ENCODE measurements at places on chromosomes 7 and 10. TPM values are rescaled to one million over a fixed set of nuclear protein-coding genes. Genes with fewer than 3 reads are reported as not detected.

GRCh38 chr10:125263551-125263950 is 103.2 kb upstream of the CTBP2 start:
- DNase-seq = no peak

Gene C10orf62
- not detected for total RNA-seq

DNA sequence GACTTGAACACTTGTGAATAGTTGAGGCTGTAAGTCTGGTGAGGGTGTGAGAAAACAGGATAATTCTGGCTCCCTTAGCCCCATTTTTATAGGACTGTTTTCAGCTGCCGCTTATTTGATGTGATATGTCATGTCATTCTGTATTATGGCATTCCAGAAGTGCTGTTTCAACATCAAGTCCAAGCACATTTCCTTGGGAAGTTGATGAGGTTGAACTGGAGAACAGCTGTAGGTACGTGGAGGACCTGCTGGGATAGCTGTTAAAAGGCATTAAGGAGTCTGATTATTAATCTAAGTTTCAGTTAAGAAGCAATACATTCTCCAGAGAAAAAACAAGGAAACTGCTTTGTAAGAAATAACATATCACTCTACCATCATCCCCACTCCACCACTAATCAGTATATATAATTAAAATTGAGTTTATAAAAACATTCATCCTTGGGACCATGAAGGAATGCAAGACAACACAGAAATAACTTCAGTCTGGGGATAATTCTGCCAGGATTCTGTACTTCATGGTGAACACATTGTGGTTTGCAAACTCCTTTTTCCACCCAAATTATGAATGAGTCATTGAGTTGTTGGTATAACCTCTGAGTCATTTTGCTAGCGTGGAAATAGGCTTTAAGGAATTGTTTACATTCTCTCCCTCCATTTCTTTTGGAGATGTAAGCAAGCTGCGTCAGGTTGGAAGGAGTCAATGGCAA is 39.9 kb upstream of the TMEM229A start:
- no peak for DNase-seq

GRCh38 chr7:7321681-7322080 is 139.3 kb downstream of the C1GALT1 start:
- DNase-seq = no peak

DNA sequence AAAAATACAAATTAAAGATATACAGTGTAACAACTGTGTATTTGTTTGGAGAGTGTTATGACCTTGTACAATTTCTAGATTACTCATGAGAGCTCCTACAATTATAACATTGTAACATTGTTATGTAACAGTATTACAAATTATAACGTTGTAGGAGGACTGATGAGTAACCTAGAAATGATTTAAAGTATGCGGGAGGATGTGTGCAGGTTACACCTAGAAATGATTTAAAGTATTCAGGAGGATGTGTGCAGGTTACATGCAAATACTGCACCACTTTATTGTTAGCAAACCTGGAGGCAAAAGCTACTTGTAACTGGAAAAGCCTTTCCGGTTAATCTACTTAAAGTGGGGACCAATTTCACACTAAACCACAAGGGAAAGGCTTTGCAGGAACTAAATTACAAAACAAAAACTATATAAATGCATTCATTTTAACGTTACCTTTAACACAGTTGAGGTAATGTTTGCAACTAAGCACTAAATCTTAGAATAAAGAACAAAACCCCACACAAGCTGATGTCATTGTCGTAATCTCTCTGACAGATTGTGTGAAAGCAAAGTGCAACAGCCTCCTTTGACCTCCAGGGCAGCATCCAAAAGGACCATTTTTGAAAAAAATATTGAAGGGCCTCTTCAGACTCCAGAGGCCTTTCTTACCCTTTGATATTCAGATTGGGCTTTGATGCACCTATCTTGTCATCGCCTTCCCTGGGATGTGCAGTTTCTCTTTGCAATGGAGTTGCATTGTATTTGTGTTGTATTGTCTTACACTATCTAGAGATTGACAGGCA is 522.1 kb upstream of the FOXK1 start:
- DNase-seq = no peak

Gene CYP3A4
- not detected for total RNA-seq

DNA sequence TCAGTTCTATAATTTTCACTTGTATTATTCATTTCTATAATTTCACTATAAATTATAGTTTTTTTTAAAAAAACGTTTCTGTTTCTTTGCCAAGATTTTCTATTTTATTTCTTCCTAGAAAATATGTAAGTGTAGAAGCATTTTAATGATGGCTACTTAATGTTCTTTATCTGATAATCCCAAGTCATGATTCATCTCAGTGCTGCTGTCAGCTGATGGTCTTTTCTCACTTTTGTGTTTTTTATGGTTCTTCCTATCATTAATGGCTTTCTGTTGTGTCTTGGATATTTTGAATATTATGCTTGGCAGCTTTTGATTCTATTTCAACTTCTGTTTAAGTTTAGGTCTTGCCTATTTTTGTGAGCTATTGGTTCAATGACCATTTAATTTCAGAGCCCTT is 268.6 kb downstream of the BAMBI start:
- DNase-seq = no peak

Gene PCLO
- 3.5 TPM for total RNA-seq

GRCh38 chr10:14839305-14839695 is 1.2 kb downstream of the HSPA14 start:
- DNase-seq = no peak

Gene VIPR2
- total RNA-seq = 0.09 TPM

- DNase-seq = no peak
These were observed 65.6 kb downstream of the ZEB1 start for GRCh38 chr10:31384589-31384949.

Gene RELN
- 0.07 TPM for total RNA-seq

Gene ZNF736
- not detected for total RNA-seq

DNA sequence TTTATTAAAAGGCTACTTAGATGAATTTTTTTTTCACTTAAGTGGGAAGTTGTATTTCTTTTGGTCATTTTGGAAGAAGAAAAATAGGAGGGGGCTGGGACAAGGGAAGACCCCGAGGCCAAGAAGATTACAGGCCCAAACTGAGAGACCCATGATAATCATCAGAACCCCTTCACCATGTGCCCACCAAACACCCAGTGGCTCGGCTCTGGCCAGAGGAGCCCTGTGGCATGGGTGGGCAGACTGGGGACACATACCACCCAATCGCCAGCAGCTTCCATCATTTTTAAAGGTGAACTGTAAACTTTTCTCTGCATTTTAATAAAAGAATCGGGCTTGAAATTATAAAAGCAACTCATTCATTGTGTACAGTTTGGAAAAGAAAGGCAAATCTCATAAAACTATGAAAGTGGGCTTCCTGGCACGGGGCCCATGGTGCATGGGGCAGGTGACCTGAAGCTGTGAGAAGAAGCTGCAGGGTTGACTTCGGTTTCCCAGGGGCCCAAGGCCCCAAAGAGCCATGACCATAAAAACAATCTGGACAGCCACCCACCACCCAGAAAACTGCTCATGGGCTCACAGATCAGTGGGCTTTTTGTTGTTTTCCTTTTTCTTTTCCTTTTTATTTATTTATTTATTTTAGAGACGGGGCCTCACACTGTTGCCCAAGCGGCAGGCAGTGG is 29.4 kb upstream of the RET start:
- no peak for DNase-seq

Gene RHOBTB1
- 15.8 TPM for total RNA-seq

GRCh38 chr7:139118805-139119485 is 9.4 kb upstream of the ZC3HAV1 start:
- no peak for DNase-seq

Gene GTF2IRD2
- 19.9 TPM for total RNA-seq

Gene HOXA7
- 8.8 TPM for total RNA-seq

GRCh38 chr7:149223176-149223575 is 16.3 kb upstream of the ZNF212 start:
- DNase-seq = no peak

- DNase-seq = no peak
These were observed 15.0 kb upstream of the BAZ1B start for GRCh38 chr7:73537051-73537450.

GRCh38 chr10:29687421-29688164 is 52.8 kb upstream of the SVIL start:
- DNase-seq = no peak

GRCh38 chr10:126930131-126930882 is 25.1 kb downstream of the DOCK1 start:
- DNase-seq = no peak

Gene PDLIM1
- total RNA-seq = 26.2 TPM

Gene ERCC6
- 23.0 TPM for total RNA-seq

- DNase-seq = no peak
These were observed 104.5 kb upstream of the ZPBP start for GRCh38 chr7:50197549-50197948.

GRCh38 chr7:50538478-50538877 is 26.7 kb downstream of the DDC start:
- DNase-seq = no peak

Gene CCDC136
- total RNA-seq = 72.2 TPM

DNA sequence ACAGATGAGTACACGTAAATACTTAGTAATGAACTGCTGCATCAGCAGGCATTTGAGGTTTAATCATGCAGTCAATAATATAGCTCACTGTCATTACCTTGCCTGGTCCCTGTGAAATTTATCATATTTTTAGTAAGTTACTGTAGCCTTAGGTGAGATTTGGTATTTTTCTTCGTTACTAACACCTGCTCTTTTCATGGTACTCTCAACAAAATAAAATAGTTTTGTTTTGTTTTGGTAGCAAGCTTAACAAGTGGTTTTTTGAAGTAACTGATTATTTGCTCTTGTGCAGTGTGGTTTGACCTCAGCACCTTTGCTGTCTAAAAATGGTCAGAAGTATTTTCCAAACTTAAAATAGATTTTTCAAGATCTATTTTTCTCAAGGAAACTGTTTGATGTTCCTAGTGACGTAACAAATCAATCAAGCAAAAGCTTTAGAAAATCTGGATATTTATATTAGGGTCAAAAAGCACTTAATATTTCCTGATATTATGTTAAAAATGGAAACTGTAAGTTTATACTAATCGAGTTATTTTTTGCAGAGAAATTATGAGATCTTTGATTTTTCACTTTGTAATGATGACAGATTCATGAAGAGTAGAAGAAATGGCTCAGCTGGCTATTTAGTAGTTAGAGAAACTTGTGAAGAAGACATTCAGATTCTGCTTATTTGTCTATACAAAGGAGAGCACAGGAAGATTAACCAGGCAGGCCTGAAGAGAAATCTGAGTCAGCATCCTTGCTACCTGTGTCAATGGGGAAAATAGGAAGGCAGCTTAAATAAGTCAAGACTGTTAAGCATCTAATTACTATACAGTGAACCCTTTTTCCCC is 21.0 kb upstream of the RPA3 start:
- no peak for DNase-seq

DNA sequence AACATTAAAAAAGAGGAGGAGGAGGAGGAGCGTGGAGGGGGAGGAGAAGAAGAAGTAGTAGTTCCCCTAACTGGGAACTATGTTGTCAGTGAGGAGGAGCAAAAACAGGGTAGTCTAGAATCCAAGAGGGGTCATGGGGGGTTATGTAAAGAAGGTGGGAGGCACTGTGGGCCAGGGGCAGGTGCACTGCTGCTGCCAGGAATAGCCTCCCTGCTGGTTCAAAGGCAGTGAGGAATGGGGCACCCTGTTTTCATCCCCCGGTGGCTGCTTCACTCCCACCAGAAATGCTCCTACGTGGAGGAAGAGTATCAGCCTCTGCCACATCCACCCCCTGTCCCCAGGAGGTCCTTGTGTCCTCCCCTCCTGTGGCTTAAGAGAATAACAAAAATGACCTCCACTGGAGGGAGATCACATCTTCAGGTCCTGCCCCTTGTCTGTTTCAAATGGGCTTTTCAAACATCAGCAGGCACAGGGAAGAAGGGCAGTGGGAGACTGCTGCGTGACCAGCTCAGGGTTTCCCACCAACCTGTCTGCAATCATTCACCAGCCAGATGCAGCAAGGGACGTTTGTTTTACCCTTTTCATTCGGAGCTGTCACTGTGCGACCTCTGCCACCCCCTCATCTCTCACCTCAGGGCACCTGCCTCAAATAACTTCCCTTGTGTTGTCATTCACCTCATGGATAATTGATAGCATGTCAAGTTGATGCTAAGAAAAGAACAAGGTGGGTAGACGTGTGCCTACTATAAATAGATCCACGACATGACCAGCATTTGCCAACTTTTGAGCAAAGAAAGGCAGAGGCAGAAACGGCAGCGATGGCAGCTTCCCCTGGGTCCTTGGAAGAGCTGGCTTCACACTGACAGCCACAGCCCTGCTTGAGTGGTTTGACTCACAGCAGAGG is 92.6 kb downstream of the DGKI start:
- no peak for DNase-seq

Gene HTR7
- total RNA-seq = 0.09 TPM

DNA sequence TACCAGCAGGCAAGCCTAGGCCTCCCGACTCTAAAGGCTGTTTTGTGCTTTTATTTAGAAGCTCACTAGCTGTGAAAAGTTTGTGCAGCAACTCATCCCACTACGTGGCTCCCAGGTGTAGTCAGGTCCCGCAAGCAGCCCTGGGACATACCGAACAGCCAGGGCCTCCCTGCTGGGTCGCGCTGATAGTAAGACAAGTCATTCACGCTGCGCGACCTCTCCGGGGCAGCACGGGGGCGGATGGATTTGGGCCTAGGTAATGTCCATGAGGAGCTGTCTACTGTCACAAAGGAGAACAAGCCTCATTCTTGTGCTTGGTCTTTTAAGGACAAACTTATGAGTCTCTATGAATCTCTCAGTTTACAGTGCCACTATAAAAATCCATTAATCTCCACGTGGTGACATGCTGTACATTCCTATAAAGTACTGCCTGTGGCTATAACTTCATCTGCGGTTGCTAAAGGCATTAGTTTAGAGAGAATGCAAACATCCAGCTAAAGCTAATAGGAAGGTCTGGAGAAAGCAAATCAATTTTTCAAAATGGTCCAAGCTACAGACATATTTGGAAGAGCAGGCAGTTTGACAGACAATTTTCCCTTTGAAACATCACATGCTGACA is 546.8 kb downstream of the PHTF2 start:
- no peak for DNase-seq

GRCh38 chr7:18345641-18346234 is 149.8 kb upstream of the HDAC9 start:
- DNase-seq = peak; percentile 50

Data from neural crest cell (in vitro differentiated cells).